ENCODE measurements at places on chromosomes 5 and 9. TPM values are rescaled to one million over a fixed set of nuclear protein-coding genes. Genes with fewer than 3 reads are reported as not detected.

The HTR4 gene
- total RNA-seq, result not detected

The PLPP7 gene
- 2.3 TPM for total RNA-seq

The CCL21 gene
- total RNA-seq, result 1.8 TPM

DNA sequence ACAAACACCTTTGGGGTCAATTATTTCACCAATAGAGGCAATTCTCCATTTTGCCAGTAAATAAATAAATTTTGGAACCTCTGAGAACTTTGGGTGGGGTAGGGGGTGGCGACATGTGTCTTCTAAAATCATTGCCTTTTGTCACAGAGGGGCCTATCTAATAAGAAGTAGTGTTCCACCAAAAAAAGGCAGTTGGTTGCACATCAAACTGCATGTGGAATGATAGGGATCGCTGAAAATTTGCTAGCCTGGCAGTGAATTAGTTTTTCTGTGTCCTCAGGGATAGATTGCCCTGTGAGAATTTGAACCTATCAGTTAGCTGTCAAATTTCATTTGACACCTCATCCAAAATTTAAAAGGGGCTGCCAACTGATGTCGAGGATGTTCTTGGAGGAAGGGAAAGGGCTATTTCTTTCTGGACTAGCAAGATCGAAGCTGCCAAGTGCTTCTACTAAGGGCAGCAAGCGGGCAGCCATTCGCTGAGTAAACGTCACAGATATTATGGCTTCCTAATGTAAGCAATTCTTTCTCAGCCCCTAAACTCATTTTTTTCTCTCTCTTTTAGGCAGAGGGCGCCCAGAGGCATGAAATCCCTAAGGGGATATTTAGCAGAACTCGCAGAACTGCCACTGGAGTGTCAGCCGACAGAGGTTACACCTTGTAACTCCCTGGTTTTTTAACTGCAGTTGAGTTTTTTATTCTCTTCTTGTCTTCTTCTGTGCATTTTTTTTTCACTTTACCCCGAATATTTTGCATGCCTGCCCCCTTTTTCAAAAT is 2208.1 kb upstream of the WWC1 start:
- DNase-seq, result no peak

The ODF2 gene
- 24.8 TPM for total RNA-seq

The SPINK6 gene
- not detected for total RNA-seq

The NTNG2 gene
- total RNA-seq, result 0.77 TPM
